ENCODE measurements at places on chromosomes 6 and 20.

DNA sequence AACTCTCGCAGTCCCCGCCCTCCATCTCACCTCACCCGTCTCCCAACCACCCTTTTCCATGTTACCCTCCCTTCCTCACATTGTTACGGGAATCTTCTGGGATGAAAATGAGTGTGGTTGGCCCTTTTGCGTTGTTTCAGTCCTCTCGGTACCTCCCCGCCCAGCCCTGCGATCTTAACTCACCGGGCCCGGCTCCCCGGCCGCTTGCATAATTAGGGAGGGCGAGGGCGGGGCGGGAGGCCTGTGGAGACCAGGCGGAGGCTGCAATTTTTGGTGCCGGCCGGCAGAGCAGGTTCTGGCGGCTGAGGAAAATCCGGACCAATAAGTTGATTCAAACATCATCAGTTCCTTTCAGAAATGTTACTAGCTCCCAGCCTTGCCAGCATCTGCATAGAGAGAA is 25.2 kb downstream of the TFAP2B start:
- DNase-seq, result peak; percentile 35

- DNase-seq, result no peak
These were observed 187.6 kb downstream of the TMEM242 start for GRCh38 chr6:157135691-157136090.

DNA sequence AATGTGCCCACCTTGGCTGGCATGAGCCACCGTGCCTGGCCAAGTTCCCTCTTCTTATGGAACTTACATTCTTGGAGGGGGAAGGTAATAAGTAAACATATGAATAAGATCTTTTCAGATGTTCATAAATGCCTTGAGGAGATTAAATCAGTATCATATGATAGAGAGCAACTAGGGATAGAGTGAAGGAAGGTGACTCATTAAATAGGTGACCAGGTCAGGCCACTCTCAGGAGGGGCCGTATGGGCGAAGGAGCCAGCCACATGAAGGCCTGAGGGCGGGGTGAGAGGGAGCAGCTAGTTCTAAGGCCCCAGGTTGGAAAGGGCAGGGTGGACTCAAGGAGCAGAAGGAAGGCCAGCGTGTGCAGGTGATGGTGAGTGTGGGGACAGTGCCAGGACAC is 91.1 kb downstream of the UST start:
- no peak for DNase-seq

DNA sequence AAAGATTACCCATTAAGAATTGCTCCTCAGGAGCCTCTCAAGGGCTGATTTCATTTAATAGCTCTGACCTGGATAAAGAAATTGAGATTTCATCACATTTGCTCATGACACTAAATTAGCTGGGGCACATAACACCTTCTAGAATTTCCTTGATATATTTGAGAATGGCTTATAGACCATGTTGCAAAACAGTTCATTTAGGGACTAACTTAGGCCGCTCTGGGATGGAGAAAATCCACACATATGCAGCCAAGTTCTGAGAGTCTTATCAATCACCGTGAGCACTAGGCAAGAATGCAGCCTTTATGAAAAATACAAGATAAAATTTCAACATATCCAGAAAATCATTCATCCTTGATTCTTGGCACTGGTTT is 91.0 kb upstream of the MCHR2 start:
- DNase-seq, result no peak

DNA sequence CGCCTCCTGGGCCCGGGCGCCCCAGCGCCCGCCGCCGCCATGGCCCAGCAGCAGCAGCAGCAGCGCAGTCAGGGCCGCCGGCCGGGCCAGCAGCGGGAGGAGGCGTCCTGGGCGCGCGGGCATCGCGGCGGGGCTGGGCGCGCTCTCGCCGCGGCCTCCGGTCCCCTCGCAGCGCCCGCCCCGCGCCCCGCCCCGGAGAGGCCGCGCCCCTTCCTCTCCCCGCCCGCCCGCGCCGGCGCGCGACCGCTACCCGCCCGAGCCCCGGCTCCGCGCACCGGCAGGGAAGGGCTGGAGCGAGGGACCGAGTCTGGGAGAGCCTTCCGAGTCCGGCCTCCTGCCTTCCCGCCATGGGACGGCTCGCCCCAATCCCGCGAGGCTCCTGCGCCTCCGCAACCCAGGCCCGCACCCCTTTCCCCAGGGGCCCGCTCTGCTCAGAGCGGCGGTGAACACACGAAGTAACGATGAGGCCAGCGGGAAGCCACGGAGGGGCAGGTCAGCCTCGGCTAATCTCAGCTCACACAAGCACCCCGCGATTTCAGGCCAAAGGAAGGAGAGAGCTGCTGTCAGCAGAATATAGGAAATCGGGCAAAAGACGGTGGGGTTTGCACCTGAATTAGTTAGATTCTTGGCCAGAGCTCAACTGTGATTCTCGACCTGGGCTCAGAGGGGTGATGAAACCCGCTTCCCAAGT is at the start of gene TXNDC5:
TSS of gene TXNDC5 (minus strand) at position 135 of the 691 bp plus-strand sequence. CDS start at position 123, 12 bp downstream.
- peak; percentile 83 for DNase-seq

DNA sequence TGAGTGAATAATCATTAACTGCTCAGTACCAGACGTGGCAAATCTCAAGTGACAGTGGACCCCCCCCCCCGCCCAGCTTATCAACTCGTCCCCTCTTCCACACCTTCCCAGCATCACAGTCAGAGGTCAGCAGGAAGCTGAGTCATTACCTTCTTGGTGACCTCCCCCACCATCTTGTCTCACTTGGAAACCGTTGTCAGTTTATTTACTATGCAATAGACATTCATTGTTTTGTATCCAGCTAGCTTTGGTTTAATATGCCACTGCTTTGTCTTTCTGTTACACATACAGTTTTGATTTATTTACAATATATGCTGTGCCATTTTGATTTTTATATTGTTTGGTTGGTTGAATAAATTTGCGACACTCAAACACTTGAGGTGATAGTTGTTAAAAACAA is 158.1 kb downstream of the QKI start:
- no peak for DNase-seq

DNA sequence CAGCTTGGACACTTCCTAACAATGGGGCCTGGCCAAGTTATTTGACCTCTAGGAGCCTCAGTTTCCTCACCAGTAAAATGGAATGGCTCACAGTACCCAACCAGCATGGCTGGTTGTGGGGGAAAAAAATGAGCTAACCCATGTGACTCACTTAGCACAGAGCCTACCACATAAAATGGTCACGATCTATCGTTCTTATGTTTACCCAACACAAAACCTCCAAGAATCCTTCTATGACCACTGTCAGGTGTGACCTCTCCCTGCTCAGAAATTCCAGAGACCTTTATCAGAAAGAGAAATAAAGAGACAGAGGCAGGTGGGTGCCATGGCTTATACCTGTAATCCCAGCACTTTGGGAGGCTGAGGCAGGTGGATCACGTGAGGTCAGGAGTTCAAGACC is 39.4 kb downstream of the BPIFB1 start:
- DNase-seq, result no peak

DNA sequence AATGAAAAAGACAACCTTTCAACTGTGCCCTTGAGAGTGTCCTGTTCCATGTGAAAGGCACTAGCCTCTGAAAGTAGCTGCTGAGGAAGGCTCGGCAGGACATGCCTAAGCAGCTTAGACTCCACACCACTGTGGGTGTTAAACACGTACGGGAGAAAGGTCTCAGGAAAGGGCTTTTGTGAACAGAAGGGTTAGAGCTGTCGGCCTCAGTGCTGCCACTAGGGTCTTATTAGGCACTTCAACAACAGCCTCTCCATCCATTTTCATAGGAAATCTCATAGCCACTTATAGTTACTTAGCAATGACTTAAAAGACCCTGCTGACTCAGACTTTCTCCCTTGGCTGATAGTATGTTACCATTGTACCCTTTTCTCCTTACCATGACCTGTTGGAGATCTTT is 662.8 kb downstream of the TBC1D32 start:
- no peak for DNase-seq

DNA sequence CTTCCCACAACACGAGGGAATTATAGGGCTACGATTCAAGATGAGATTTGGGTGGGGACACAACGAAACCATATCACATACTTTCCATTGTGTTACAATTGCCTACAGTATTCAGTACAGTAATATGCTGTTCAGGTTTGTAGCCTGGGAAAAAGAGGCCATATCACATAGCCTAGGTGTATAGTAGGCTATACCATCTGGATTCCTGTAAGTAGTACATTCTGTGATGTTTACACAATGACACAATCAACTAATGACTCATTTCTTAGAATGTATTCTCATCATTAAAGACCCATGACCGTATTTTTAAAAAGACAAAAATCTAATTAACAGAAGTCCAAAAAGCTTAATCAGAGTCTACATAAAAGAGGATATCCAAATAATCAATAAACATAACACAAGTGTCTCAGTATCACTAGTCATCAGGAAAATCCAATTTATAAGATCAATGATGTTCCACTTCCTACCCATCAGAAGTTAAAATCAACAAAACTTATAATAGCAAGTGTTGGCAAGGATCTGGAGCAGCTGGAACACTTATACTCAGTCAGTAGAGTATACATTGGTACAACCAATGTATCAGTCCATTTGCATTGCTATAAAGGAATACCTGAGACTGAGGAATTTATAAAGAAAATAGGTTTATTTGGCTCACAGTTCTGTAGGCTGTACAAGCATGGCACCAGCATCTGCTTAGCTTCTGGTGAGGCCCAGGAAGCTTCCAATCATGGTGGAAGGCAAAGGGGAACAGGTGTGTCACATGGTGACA is 215.9 kb downstream of the CLVS2 start:
- DNase-seq, result no peak

DNA sequence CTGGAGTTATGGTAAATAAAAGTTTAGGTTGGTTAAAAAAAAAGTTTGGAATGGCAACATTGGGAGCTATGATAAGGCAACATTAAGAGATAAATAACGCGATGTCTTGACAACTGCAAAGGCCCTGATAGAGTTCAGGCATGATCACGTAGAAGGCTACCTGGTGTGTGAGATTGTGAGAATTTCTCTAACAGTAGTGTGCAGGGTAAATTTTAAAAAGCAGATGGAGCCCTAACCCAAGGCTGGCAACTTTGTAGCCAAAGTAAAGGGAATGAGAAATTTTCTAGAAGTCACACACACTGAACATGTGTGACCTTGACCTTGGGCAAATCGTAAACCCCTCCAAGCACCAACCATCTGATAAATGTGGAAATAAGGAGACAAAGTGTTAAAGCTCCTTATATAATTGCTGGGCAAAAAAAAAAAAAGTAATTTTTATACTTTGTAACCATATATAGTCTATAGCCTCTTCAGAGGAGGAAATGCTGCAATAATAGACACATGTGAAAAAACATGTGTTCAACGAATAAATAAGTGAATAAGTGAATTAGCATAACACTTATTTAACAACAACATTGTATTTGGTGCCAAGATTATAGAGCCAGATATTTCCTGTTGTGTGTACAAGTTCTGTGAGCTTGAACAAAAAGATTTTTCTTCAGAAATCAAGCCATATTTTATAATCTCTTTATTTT is 18.2 kb downstream of the KCNQ5 start:
- DNase-seq, result no peak

DNA sequence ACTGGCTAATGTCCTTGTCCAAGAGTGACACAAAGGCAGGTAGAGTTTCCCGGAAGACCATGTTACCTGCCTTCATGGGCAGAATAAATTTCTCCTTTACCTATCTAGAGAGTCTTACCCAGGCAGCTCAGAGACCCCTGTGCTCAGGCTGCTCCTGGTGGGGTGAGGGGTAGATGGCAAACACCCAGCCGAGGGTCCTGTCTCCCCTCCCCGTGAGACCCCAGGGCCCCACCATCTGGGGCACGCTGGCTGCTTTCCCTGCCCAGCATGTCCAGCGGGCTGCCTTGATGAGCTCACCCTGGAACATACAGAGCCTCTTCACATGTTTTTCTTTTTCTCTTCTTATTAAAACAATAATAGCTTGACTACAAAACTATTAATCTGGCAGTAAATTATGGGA is 116.5 kb downstream of the EDN3 start:
- DNase-seq, result no peak

GRCh38 chr6:45222380-45222779 is 105.8 kb upstream of the RUNX2 start:
- DNase-seq, result no peak

DNA sequence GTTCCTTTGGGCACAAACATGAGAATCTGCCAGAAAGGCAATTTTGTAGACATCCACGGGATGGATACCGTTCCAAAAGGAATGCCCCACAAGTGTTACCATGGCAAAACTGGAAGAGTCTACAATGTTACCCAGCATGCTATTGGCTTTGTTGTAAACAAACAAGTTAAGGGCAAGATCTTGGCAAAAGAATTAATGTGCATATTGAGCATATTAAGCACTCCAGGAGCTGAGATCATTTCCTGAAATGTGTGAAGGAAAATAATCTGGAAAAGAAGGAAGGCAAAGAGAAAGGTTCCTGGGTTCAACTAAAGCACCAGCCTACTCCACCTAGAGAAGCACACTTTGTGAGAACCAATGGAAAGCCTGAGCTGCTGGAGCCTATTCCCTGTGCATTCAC is 103.9 kb upstream of the ARG1 start:
- DNase-seq, result no peak

GRCh38 chr6:72245565-72245964 is 359.2 kb downstream of the RIMS1 start:
- DNase-seq, result no peak

- no peak for DNase-seq
These were observed 415.8 kb downstream of the PREX1 start for GRCh38 chr20:48411919-48412522.

- DNase-seq, result no peak
These were observed 180.5 kb downstream of the TENT5A start for GRCh38 chr6:81572020-81572419.

GRCh38 chr20:19996917-19997316 is 20.2 kb upstream of the NAA20 start:
- peak; percentile 15 for DNase-seq

DNA sequence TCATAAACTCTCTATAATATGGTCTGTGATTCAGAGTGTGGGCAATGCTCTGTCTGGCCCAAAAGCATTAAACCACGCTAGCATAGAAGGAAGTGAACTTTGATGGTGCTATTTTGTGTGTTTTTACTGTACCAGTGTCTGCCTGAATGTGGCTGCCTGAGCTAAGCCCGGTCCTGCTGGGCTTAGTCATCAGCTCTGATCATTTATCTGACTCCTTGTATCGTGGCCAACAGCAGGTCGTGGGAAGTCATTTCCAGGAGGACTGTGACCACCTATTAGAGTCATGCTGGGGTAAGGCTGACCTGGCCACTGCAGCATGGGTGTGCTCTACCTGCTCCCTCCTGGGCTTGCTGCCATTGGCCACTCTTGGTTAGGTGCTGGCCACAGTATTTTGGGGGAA is 239.1 kb upstream of the CEP162 start:
- peak; percentile 81 for DNase-seq

DNA sequence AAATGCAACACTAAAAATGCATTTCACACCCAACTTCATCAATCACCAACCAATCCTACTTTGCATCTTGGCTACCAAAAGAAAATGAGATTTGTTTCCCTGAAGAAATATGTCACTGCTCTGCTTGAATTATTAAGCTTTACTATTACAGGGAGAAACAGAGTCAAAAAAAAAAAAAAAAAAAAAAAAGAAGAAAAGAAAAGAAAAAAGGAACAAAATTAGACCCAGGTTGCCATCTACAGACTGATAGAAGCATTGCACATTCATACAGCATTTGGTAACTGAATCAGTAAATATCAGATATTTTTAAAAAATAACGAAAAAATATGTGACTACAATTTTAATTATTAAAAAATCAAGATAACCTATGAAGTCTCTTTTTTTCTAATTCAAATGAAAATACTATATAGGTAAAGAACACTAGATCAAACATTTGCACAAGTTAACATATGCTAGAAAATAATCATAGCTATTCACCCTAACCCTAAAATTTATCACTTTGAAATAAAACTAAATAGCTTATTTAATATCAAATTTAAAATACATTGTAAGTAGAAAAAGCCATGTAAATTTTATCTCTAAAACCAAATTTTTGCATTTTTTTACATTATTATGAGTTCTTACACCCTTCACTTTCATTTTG is 83.3 kb downstream of the DCDC2 start:
- DNase-seq, result no peak
